ENCODE measurements at places on chromosomes 13 and 19.

DNA sequence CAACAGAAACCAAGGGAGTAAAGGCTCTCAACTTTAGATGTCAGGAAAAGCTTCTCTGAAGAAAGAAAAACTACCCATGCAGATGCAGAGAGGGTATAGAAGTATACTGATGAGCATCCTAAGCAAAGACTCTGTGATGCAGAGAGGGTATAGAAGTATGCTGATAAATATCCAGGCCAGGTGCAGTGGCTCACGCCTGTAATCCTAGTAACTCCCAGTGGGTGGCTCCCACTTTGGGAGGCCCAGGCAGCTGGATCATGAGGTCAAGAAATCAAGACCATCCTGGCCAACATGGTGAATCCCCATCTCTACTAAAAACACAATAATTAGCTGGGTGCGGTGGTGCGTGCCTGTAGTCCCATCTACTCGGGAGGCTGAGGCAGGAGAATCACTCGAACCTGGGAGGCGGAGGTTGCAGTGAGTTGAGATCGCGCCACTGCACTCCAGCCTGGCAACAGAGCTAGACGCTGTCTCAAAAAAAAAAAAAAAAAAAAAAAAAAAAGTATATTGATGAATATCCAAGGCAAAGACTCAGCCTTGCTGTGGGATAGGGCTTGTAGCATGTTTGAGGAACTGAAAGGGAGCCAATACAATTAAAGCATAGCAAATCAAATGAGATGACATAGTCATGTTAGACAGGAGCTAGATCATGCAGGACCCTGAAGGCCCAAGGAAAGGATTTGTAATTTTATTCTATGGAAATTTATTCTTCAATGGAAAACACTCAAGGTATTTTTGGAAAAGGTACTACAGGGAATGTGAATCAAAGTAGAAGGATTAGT lies 14.9 kb downstream of the UBL3 start:
- H3K4me3 ChIP-seq: no peak overlapping the region
- no peaks in the 10 kb centered on the region for H3K27me3 ChIP-seq
- no peak overlapping the region for H3K27ac ChIP-seq

DNA sequence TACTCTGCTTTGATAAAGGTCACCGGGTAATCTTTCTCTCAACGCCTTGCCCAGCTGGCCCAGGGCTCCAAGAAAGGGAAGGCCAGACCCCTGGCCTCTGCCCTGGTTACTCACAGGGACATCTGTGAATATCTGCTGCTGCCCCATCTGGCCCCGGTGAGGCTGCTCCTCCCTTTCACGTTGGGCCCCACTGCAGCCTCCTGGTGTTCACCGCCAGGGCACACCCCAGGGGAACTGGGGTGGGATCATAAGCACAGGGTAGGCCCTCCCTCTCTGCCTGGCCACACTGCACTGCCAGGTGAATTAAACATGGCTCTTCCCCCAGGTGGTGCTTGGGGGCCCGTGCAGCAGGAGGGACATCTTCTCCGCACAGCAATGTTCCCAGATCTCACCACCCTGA lies 12.7 kb downstream of the LAIR1 start:
- DNase-seq: peak; percentile 52
- H3K4me1 ChIP-seq: peaks cover 27% of the 10 kb centered on the region
- H3K27me3 ChIP-seq: peaks cover under 1% of the 10 kb centered on the region
- H3K36me3 ChIP-seq: no peaks in the 10 kb centered on the region
- H3K27ac ChIP-seq: peak overlapping the region; percentile 89
- no peak overlapping the region for H3K4me3 ChIP-seq

DNA sequence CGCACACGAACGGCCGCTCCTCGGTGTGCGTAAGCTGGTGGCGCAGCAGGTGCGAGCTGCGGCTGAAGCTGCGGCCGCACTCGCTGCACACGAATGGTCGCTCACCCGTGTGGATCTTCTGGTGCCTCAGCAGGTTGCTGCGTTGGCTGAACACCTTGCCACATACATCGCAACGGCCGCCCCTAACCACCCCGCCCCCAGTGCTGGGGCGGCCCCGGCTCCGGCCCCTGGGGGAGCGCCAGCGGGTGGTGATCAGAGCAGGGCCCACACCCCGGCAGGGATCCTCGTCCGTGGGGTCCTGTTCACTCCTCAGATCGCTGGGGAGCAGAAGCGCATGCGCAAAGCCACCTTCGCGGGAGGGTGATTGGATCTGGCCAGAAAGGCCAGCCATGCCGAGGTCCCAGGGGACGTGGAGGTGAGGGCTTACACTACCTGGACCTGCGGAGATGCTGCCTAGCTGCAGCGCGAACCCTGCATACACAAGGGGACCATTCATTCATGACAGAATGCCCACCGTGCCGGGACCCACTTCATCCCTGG lies 4.7 kb upstream of the UBE2M start:
- peaks cover 5% of the 10 kb centered on the region for H3K4me1 ChIP-seq
- no peak overlapping the region for H3K27ac ChIP-seq
- H3K4me3 ChIP-seq: no peak overlapping the region
- DNase-seq: no peak
- H3K27me3 ChIP-seq: no peaks in the 10 kb centered on the region

- DNase-seq: no peak
- H3K27ac ChIP-seq: no peak overlapping the region
- H3K36me3 ChIP-seq: no peaks in the 10 kb centered on the region
- H3K4me1 ChIP-seq: 0 out of 2 replicates have a peak, but pooled peaks cover 3% of the 10 kb centered on the region
These were observed 14.4 kb upstream of the TPM4 start for GRCh38 chr19:16061943-16062342.

DNA sequence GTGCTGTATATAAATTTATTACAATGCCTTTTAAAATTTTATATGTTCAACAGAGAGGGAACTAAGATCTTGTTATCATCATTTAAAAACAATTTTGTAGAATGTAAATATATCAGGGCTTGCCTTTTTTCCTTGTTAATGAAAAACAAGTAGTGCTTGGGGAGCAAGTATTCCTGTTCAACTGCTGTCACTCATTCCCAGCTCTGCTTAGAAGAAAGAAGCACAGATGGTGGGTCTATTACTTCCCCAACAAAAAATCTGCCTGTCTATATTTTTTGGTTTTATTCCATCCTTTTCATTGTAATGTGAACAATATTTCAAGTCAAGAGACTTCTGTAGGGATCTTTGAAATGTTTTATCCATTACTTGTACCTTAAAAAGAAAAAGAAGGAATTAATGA lies 503.9 kb downstream of the GPC5 start:
- H3K4me1 ChIP-seq: peaks cover 4% of the 10 kb centered on the region
- DNase-seq: no peak
- no peaks in the 10 kb centered on the region for H3K36me3 ChIP-seq
- no peaks in the 10 kb centered on the region for H3K27me3 ChIP-seq

DNA sequence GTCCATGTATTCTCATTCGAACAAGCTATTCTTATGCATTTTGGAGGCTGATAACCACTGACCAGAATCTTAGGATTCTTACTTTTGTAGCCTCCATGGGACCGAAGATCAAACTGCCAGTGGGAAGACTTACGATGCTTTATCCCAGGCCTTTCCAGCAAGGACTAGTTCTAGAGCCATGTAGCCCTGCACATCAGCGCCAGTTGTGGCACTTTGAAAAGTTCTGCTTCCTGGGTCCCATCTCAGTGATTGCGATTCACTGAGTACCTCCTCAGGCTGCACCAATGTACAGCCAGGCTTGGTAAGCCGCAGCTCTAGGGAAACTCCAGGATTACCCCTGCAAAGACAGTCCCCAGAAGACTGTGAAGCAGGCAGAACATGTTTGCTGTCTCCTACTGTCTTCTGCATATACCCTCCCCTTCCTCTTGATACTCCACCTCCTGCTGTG lies 18.9 kb upstream of the ENOX1 start:
- no peak overlapping the region for H3K4me3 ChIP-seq
- H3K27ac ChIP-seq: no peak overlapping the region
- no peaks in the 10 kb centered on the region for H3K27me3 ChIP-seq
- DNase-seq: no peak
- H3K36me3 ChIP-seq: no peaks in the 10 kb centered on the region

- H3K4me1 ChIP-seq: no peaks in the 10 kb centered on the region
- H3K4me3 ChIP-seq: peak overlapping the region; percentile 16
- no peak overlapping the region for H3K27ac ChIP-seq
- no peaks in the 10 kb centered on the region for H3K36me3 ChIP-seq
- no peak for DNase-seq
These were observed 7.9 kb downstream of the AXL start for GRCh38 chr19:41226874-41227390.

- H3K4me1 ChIP-seq: peaks cover 4% of the 10 kb centered on the region
- no peak overlapping the region for H3K4me3 ChIP-seq
- no peak overlapping the region for H3K27ac ChIP-seq
These were observed 3.1 kb downstream of the C19orf25 start for GRCh38 chr19:1475751-1476437.
